ENCODE measurements at places on chromosomes 2 and 18.

DNA sequence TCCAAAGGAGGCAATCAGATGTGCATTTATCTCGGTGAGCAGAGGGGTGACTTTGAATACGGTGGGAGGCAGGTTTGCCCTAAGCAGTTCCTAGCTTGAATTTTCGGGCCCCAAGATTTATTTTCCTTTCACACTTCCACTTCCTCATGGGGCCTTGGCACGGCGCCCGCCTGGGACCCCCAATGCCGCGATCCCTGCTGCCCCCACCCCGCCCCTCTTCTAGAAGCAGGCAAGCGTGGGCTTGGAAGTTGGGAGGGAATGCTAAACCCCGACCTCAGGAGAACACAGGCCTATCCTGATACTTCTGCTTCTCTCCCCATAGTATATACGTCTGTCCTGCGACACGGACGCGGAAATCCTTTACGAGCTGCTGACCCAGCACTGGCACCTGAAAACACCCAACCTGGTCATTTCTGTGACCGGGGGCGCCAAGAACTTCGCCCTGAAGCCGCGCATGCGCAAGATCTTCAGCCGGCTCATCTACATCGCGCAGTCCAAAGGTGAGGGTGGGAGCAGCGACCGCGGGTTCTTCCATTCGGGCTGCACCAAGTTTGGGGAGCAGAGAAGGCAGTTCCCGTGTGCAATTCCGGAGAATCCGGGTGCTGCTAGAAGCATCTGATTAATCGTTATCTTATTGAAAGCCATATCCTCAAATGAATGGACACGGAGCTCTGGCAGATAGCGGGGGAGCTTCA, 21.6 kb downstream of the TRPM8 start:
- no peak for DNase-seq

- no peak for DNase-seq
These were observed 33.7 kb upstream of the TMEM177 start for GRCh38 chr2:119645173-119645855.

DNA sequence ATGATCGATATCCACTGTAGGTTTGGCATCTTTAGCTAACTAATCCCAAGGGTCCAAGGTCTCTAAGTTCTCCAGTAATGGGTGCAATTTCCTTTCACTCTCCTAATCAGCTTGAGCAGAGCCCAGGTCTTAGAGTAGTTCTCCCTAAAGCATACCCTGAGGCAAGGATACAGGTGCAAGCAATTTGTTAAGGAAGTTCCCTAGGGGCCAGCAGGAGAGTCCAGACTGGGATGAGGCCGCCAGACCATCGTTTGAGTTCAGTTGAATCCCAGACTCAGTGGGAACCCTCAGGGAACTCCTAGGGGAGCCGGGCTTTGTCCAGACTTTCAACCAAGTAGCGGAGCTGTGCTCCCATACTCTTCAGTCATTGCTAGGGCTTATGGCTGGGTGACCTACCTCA, 835.4 kb upstream of the CDH2 start:
- no peak for DNase-seq

- no peak for DNase-seq
These were observed 145.6 kb downstream of the ANKRD44 start for GRCh38 chr2:197165020-197165419.

GRCh38 chr2:26892133-26892532, 44.2 kb downstream of the DPYSL5 start:
- DNase-seq = no peak

- no peak for DNase-seq
These were observed 9.0 kb downstream of the METTL21A start for GRCh38 chr2:207616185-207616584.

GRCh38 chr2:216916956-216917650, 57.2 kb upstream of the TNP1 start:
- no peak for DNase-seq

DNA sequence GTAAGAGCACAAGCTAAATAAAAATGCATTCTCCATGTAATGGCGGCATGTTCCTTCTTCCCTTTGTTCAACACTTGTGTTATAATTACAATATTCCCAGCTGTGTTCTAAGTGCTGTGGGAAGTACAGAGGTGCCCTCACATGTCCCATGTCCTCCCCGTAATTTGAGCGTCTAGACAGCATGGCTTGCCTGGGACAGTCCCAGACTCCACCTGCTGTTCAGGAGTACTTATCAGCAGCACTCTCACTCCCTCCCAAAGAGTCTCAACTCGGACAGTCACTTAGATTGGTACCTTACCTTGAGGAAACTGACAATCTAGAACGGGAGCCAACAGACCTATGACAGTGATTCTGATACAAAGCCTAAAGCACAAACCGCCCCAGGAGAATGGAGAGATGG, 370.5 kb downstream of the EIPR1 start:
- no peak for DNase-seq

GRCh38 chr2:19775838-19776237, 125.9 kb downstream of the TTC32 start:
- DNase-seq = no peak

GRCh38 chr18:59690996-59691395, 6.2 kb downstream of the CCBE1 start:
- no peak for DNase-seq

- no peak for DNase-seq
These were observed 217.9 kb upstream of the RAB6C start for GRCh38 chr2:129761569-129762021.

DNA sequence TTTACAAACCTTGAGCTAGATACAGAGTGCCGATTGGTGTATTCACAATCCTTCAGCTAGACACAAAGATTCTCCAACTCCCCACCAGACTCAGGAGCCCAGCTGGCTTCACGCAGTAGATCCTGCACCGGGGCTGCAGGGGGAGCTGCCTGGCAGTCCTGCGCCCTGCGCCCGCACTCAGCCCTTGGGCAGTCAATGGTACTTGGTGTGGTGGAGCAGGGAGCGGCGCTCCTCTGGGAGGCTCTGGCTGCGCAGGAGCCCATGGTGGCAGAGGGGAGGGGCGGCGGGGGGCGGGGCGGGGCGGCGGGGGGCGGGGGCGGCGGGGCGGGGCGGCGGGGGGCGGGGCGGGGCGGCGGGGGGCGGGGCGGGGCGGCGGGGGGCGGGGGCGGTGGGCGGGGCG, 923.4 kb downstream of the SOCS6 start:
- DNase-seq = no peak

GRCh38 chr2:181312515-181312927, 144.7 kb upstream of the ITGA4 start:
- DNase-seq = no peak

GRCh38 chr18:57640749-57641148, 19.1 kb upstream of the NARS1 start:
- DNase-seq = no peak

GRCh38 chr2:110099471-110100225, 16.0 kb downstream of the MALL start:
- no peak for DNase-seq

DNA sequence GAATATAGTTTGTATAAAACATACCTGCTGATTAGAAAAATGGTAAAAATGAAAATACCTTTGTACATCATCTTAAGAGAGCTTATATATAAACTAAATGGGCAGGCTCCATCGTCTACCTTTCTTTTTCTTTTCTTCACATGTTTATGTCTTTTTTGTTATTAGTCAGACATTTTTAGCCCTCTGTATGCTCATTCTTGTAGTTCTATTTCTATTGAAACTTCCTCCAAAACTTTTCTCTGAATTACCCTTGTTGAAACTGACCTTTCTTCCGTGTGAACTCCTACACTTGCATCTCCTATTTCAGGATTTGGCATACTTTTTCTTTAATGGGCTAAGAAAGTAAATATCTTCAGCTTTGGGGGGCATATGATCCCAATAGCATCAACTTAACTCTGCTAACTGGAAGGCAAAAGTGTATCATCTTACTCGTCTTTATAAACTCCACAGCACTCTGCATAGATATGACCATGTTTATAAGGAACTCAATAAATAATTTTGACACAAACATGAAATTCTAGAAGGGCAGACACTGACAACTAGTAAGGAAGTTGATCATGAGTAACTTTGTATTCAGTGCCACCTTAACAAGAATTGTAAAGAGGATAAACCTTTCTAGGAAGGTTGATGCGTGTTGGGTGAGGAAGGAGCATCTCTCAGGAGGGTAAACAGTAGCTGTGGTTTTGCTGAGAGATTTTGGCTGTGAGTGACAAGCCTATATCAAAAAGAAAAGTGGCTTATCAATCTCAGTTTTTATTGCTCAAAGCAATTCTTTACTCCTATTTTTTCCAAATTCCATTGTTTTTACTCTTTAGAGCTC, 127.6 kb downstream of the PIK3C3 start:
- no peak for DNase-seq

DNA sequence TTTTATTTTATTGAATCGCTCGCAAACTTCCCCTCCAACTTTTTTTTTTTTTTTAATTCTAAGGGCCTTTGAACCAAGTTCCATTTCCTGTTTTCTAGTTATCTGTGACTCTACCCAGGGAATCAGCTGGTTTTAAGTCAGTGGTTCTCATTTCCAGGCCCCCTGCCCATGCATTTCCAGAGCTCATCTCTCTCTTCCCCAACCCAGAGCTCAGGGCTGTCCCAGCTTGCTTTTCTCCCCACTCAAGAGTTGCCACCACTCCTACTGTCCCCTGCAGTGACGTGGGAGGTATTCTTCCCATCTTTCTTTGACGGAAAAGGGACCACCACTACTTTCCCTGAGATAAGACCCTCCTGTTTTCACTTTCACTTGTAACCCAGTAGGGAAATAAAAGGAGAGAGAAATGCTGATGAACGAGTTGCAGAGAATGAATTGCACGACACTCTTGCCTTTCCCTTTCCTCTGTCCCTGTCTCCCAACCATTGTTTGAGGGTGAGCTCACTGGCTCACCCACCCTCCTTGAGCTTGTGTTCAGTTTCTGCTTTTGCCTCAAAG, 42.1 kb downstream of the TET3 start:
- DNase-seq = no peak

- DNase-seq = no peak
These were observed 333.4 kb downstream of the SETBP1 start for GRCh38 chr18:45014047-45014501.

- DNase-seq = peak; percentile 63
These were observed 209.0 kb downstream of the PRKCE start for GRCh38 chr2:45860136-45861121.

DNA sequence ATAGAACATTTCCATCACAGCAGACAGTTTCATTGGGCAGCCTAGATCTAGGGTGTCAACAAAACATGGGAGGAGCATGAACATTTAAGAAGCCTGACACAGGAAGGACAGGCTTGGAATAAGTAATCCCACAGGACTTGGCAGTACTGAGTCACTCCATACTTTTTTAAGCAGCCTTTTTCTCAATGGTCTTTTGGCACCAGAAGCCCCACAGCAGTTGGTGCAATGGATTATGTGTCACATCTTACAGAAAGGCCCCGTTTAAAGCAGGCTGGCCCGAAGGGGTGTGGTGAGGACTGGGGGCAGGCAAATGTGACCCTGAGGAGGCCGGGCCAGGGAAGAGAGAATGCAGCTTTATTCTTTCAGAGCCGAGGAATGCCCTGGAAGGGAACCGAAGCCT, 26.6 kb downstream of the SPTBN1 start:
- no peak for DNase-seq

DNA sequence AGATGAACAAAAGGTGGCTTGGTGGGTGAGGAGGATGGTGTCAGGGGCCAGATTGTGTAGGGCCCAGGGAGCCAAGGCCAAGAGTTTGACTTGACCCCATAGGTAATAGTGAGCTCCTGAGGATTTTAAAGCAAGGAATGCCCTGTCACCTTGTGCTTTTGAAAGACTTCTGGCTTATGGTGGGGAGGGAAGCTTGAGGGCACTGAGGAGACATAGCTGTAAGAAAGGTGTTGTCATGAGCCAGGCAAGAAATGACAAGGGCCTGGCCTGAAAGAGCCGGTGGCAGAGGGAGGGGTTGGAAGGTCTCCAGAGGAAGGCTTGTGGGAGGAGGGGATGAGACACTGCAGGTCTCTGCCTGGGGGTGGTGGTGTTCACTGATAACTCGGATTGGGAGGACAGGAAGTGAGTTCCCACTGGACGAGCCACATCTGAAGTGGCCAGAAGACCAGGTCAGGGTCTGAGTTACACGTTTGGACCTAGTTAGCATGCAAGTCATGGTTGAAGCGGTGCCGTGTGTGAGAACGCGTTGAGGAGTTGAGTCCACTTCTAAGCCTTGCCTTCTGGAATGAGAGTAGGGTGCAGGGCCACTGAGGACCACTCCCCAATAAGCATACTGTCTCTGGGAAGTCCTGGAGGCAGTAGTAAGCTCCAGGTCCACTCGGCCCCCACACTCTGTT, 64.3 kb downstream of the TET3 start:
- no peak for DNase-seq

- no peak for DNase-seq
These were observed 3.8 kb downstream of the TGIF1 start for GRCh38 chr18:3453540-3454364.

GRCh38 chr2:177808984-177809809, 263.4 kb downstream of the PDE11A start:
- no peak for DNase-seq

- no peak for DNase-seq
These were observed 51.3 kb downstream of the C2orf76 start for GRCh38 chr2:119315241-119315925.

- no peak for DNase-seq
These were observed 23.4 kb downstream of the ARHGAP15 start for GRCh38 chr2:143152637-143153036.

GRCh38 chr2:25301453-25302352, 40.0 kb downstream of the DNMT3A start:
- DNase-seq = no peak

- DNase-seq = no peak
These were observed 447.9 kb downstream of the DSEL start for GRCh38 chr18:67068608-67069007.

DNA sequence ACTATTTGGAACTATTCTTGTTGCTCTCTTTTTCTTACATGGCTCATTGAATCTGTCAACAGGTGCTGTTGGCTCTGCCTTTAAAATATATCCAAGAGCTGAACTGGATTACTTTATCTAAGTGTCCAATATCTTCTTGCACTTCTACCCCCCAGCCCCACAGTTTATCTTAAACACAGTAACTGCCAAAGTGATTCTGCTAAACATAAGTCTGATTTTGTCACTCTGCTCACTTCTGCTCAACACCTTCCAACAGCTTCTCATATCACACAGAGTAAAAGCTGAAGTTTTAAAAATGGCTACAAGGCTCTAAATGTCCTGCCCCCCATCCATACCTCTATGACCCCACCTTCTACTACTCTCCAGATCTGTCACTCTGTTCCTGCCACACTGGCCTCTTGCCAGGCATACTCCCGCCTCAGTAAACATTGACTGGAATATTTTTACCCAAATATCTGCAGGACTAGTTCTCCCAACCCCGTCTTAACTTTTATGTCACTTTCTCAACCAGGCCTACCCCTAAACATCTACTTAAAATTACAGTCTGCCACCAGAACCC, 130.7 kb downstream of the CCDC148 start:
- DNase-seq = no peak

Measured in hypothalamus (tissue), 51 donors.